ENCODE measurements at places on chromosomes 3 and 15. TPM values are rescaled to one million over a fixed set of nuclear protein-coding genes. Genes with fewer than 3 reads are reported as not detected.
A peak's percentile ranks its signal among the peaks of the same experiment; 100 is the strongest.

DNA sequence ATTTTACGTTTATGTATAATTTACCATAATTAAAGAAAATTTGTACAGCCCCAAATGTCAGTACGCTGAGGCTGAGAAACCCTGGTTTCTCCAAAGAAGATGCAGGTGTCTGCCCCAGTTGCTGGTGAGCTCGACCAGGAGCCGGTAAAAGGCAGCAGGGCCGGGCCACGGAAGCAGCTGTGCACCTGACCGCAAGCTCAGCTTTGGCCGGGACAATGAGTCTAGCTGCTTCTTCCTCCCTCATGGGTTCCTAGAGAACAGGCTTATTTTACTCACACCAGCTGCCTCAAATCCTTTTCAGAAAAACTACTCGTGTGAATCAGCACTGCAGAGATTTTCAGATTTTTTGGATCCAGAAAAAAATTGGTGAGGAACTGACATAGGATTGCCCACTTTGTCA is 18.0 kb upstream of the ZXDC start:
- no peak for DNase-seq

DNA sequence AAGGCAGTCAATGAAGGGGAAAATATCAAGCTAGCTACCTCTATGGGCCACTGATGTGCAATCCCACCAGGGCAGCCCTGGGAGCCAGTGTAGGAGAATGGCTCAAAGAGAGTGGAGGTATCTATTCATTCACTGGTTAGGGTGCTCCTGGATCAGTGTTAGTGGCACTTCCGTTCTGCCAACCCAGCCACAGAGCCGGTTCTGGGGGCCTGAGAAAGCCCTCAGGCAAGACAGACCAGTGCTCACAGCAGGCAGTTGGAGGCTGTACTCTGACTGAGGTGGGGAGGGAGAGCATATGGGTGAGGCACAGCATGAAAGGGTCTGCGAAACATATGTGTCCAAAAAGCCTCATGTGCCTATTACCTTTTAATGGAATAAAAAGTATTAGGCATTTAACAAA is 109.3 kb downstream of the KCNMB2 start:
- no peak for DNase-seq

GRCh38 chr3:42501321-42501680 is 1.1 kb upstream of the VIPR1 start:
- DNase-seq: no peak

GPR149 gene
- not detected for total RNA-seq

DNA sequence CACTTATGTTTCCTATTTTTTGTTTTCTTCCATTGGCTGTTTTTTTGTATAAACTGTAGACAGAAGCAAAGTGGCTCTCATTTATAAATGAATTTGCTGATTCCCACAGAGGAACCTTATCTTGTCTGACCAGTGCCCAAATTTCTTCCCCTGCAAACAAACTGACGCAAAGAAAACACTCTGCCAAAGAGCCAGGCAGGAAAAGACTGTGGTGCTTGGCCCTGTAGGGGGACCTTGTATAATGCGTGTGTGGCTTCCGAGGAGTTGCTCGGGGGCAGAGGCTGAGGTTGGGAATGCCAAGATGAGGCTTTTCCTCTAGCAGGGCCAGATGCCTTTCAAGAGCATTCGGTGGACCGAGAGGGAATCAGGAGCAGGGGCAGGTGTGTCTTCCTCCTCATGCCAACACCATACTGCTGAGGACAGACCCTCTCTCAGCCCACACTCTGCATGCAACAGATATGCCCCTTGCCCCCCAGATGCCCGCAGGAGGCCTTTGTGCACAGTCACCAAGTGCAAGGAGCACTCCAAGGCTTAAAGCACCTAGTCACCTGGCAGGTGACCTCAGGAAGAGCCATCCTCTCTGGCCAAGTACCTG is 104.3 kb upstream of the ABHD17C start:
- no peak for DNase-seq

DNA sequence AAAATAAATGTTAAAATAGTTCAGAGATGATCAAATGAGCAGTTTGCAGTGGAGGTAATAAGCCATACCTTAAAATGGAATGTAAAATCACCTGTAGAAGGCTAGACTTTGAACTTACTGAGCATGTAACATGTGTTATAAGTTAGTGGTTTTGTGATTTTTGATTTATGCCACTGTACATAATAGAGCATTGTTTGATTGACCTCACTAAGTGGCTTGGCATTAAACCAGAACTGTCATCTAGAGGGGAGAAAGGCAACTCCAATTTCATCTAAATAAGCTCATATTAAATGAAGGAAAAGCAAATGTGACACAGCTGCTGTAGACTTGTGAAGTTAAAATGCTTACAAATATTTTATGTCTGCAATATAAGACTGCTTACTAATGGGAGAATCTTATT is 387.9 kb downstream of the ZIC1 start:
- DNase-seq: no peak

DNA sequence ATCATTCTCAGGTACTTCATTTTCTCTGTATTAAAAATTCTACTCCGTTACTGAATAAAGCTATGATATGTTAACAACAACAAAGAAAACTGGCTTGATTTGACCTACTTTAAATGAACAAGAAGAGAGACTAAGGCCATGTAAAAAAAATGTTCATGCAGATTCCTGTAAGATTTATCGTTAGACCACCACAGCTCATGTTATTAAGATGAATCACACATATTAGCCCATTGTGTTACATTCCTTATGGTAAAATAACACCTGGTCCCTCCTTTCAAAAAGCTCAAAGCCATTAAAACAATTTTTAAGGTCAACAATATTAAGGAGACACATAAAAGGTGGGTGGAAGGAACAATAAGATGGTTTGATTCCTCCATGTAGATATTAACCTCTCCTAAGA is 6.3 kb downstream of the THOC7 start:
- DNase-seq: no peak

- DNase-seq: no peak
Observed at GRCh38 chr15:89781891-89782618, 5.9 kb downstream of the MESP2 start.

GRCh38 chr3:123571264-123571972 is 13.4 kb downstream of the HACD2 start:
- no peak for DNase-seq

- no peak for DNase-seq
Observed at GRCh38 chr3:133592843-133593242, 19.4 kb downstream of the CDV3 start.

- no peak for DNase-seq
Observed at GRCh38 chr3:88677298-88677697, 430.1 kb upstream of the EPHA3 start.

- DNase-seq: peak; percentile 49
Observed at GRCh38 chr15:40238532-40239403, at the start of gene PAK6. TSS of gene PAK6 (plus strand) at chr15:40239063. CDS start at chr15:40264786, 25,723 bp downstream.

FEZF2 gene
- not detected for total RNA-seq

CPEB1 gene
- total RNA-seq: 0.58 TPM

DNA sequence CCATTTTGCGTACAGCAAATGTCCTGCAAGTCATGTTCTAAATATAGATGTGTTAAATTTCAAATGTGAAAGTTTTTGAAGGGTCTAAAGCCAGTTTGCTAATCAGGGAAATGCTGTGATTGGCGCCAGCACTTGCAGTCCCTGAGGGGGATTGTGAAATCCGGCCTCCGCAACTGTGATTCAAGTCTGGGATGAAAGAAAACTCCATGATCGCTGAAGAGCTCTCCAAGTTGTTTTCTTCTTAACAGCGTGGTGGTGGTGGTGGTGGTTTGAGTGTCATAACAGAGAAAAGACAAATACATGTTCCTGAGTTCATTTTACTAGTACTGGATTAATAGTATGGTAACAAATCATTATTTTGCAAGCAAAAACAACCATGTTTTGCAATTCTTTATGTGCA is 51.8 kb downstream of the MITF start:
- DNase-seq: peak; percentile 41

DNA sequence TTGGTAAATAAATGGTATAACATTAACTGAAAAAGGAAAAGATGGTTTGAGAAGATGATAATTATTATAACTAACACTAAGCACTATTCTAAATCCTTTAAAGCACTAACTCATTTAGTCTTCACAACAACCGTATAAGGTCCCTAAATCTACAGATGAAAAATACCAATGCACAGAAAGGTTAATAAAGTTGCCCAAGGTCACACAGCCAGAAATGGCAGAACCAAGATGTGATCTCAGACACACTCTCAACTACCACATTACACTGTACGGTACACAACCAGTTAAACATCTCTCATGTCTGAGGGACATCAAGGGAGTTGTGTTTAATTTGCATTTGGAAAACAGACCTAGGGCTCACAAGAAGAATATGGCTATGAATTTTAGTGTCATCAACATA is 23.1 kb downstream of the RAB27A start:
- DNase-seq: no peak

EFCAB12 gene
- total RNA-seq: 0.58 TPM

NPAP1 gene
- total RNA-seq: 0.06 TPM

- no peak for DNase-seq
Observed at GRCh38 chr3:194661374-194661773, 10.6 kb downstream of the LSG1 start.

GRCh38 chr3:42654331-42655201 is 1.1 kb downstream of the ZBTB47 start:
- peak; percentile 45 for DNase-seq

GRCh38 chr3:193791041-193792032 is 198.3 kb downstream of the OPA1 start:
- no peak for DNase-seq

GRCh38 chr3:185549122-185549521 is 3.3 kb downstream of the LIPH start:
- no peak for DNase-seq

DNA sequence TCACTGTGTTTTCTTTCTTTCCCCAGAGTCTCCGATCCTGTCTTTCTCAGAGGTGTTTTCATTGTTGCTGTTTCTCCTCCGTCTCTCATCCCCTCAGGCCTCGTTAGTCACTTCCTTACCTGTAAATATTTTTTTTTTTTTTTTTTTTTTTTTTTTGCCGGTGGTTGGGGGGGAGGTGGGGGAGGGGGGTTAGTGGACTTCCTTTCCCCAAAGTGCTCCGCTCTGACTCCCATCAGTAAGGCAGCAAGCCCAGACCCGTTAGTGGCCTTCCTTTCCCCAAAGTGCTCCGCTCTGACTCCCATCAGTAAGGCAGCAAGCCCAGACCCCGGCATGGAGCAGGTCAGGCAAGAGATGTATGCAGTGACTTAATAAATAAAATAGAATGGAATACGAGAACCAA is 97.1 kb upstream of the TNFAIP8L3 start:
- DNase-seq: no peak

ANO10 gene
- 85.3 TPM for total RNA-seq

- DNase-seq: no peak
Observed at GRCh38 chr15:67396114-67396513, 124.8 kb upstream of the C15orf61 start.

DNA sequence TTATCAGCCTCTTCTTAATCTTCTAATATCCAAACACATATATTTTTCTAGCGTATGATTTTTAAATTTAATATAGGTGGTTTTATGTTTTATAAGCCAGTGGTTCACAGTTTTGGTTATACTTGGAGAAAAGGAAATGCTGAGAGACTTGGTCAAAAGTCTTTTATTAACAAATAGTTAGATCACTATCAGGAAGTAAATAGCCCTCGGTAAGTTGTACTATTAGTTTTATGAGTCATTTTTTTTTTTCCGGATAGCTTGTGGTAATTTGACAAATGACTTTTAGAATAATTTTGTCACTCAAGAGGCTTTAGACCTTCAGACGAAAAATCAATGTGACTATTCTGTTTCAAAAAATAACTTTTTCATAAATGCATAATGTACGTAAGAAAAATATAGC is 232.2 kb upstream of the ROBO1 start:
- DNase-seq: no peak

C3orf33 gene
- total RNA-seq: 2.9 TPM

- no peak for DNase-seq
Observed at GRCh38 chr3:165545059-165545458, 292.2 kb downstream of the BCHE start.

- no peak for DNase-seq
Observed at GRCh38 chr15:31523655-31524049, 197.0 kb downstream of the KLF13 start.

- DNase-seq: no peak
Observed at GRCh38 chr15:90343302-90343790, 8.7 kb upstream of the ZNF774 start.

ACKR4 gene
- 0.67 TPM for total RNA-seq

LCTL gene
- not detected for total RNA-seq

DNA sequence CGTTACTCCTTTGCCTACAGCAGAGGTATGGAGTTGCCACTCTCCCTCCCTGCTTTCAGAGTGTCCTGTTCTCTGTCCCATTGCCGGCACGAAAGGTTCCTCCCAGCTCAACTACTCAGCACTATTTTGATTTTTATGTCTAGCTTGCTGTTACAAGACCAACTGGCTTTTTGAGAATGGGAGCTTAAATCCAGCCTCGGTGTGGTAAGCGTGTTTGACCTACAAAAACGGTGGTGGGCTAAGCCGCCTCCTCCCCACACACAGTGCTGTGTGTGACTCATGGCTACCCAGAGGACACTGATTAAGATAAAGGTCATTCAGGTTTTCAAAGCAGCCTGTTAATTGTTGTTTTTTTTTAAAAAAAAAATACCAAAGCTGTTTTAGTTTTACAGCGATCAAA is 64.5 kb downstream of the LRTM1 start:
- DNase-seq: no peak

DNA sequence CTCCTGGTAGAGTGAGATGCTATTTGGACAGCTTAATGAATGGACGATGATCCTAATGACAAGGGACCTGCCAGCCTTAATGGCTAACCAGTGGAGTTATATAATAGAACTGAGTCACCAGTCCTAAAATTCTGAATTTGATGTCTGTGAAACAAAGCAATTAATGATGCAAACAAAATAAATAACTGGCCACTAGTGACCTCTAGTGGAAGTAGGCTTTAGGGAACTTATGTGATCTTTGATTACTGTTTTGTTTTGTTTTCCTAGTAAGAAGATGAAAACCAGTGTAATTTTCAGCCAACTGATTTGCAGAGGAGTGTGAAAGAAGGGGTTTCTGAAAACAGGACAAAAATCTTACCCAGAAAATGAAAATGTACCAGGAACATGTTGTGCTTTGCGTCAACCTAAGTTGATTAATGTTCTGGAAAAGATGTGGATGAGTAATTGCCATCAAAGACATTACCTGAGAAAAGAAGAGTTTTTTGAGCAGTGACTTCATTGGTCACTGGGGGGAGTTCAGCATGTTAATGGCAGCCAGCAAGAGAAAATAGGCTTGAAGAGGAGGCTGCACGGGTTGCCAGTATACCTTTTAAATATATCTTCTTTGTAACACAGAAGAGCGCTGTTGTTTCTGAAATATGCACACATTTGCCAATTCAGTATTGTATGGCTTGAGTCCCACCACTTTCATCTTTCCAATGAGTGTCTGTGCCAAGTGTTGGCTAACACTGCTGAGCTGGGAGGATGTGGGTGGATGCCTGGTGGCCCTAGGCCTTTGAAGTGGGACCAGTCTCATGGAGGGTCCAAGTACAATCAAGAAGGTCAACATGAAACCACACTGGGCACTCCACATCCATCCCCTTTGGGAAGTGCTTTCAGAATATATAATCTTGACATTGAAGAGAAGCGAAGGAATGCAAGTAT is 9.3 kb downstream of the VEPH1 start:
- no peak for DNase-seq

- DNase-seq: no peak
Observed at GRCh38 chr3:41888368-41889076, 73.4 kb downstream of the ULK4 start.

- no peak for DNase-seq
Observed at GRCh38 chr3:151520105-151520504, 59.2 kb upstream of the IGSF10 start.

PIGZ gene
- 92.6 TPM for total RNA-seq

All from left colon (tissue), 2 donors.